ENCODE measurements at places on chromosomes 2 and 18.

- no peak for DNase-seq
Observed at GRCh38 chr2:47509250-47509649, 106.3 kb downstream of the MSH2 start.

GRCh38 chr2:86045541-86045940 is 60.1 kb downstream of the POLR1A start:
- DNase-seq: no peak

DNA sequence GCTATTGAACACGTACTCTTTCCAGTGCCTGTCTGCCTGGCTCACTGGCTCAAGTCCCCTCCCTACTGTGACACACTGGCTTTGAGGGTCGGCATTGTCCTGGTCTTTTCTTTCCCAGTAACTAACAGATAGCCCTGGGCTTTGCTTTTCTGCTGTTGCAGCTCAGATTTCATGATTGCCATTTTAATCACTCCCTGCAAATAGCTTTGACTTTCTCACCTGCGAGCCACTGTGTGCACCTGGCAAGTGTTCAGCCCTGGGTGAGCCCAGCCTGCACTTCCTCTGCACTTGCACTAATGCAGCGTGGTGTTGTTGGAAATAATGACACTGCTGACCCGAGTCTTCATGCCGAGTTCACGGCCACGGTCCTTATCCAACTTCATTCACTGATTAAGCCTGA is 52.9 kb downstream of the DCDC2C start:
- DNase-seq: no peak

GRCh38 chr2:188369365-188369764 is 77.7 kb downstream of the GULP1 start:
- peak; percentile 22 for DNase-seq

DNA sequence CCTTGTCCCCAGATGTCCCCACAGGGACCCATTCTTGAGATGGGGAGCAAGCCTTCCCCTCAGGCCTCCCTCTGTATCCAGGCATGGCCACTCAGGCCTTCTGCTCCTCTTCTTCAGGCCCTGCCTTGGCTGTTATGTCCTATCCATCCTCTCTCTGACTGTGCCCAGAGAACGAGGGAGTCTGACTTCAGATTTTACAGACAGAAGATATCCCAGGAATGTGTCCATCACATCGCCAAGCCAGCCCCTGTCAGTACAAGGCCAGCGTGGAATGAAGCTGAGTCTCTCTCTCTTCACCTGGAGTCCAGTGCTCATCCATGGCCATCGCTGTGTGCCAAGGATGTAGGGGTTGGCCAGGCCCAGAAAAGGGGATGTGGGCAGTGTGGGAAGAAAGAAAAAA is 57.6 kb downstream of the SDC1 start:
- no peak for DNase-seq

DNA sequence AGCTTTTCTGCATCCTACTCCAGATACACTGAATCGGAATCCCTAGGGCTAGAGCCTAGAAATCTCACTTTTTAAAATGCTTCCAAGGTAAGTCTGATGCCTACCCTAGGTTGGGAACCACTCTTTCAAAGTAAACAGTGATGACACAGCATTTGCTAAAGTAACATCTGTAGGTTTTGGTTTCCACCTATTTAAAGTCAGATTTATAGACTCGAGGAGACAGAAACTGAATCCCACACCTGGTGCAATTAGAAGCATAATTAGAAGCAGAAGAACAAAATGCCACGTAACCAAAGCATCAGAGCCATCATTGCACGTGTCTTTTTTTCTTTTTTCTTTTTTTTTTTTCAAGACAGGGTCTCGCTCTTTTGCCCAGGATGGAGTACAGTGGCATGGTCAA is 40.9 kb downstream of the PDK1 start:
- no peak for DNase-seq

GRCh38 chr2:144548088-144548487 is 28.2 kb upstream of the ZEB2 start:
- DNase-seq: no peak

DNA sequence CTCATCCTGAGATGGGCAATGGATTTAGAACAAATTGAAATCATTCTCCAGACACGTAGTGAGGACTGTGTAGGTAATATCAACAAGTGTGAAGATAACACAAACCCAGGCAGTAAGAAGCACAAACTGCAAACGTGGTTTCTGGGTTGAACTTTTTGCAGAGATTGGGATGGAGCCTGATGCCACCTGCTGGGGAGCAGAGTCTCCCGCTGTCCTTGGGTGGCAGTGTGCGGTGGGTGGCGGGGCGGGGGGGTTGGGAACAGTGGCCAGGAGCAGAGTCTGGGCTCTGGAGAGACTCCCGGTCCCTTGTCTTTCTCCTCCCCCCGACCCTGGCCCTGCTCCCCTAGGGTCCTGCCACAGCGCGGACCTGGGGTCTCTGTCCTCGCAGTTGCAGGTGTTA is 19.5 kb downstream of the TRAF3IP1 start:
- no peak for DNase-seq

DNA sequence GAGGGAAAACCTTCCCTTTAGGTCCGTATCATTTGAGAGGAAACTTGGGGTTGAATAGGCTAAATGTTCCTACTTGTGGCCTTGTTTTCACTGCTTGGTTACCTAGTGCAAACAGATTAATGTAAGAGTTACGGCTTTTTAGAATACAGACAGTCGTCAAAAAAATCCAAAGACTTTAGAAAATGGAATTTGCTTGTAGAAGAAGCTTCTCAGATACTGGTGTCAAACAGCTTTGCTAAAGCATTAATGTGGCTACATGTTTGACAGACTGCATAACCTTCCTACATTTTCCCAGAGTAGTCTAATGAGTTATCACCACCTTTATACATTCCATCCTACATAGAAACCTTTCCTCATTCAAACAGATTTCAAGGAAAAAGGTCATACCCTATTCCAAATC is 114.6 kb downstream of the FMNL2 start:
- no peak for DNase-seq

GRCh38 chr2:209579230-209579749 is 155.4 kb downstream of the MAP2 start:
- DNase-seq: peak; percentile 86

- DNase-seq: no peak
Observed at GRCh38 chr18:55275039-55275901, 312.7 kb downstream of the TCF4 start.

DNA sequence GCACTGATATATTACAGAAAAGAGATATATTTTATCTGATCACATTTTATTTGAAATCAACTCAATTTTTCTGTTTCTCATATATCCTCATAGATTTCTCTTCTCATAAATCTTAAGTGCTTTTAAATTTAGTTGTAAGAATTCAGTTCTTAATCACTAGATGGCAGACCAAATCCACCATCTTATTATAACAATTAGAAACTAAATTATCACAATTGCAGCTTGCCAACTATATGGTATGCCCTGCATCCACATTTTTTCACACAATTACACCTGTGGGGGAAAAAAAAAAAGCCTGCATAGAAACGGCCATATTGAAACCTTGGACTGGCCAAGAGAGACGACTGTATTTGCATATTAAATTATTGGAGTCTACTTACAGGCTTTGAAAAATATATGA is 64.4 kb downstream of the COL5A2 start:
- DNase-seq: no peak

- DNase-seq: no peak
Observed at GRCh38 chr18:64993695-64994094, 757.1 kb upstream of the CDH7 start.

DNA sequence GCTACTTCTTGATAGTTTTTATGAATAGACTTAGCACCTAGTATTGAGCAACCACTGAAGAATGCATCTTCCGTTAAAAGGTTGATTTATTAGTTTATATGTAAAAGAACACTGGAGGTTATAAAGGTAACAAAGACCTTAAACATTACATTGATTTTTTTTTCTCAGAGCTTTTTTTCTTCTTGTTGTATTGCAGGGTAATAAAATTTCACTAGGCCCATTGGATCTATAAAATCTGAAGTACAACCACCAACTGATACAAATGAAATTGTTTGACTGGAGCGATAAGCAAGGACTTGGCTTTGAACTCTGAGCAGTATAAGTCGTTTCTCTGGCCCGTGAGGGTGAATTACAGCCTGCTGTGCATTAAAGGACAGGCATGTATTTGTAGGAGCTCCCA is 344.0 kb downstream of the LRRTM1 start:
- DNase-seq: no peak

DNA sequence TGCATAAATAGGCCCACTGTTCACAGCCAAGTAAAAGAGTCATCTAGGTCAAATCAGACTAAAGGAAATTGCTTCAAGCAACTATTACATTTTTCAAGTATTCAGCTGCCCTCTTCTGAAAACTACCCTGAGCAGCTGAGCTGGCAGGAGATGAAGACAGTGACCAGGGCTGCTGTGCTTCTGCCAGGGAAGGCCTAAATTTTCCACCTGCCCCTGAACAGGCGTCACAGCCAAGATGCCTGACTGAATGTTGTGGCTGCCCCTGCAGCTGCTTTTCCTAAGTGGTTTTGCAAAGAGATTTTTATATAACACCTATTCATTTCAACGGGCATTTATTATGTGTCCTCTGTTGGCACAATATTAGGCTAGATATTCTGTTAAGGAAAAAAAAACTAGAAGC is 96.7 kb upstream of the RPE start:
- DNase-seq: no peak

DNA sequence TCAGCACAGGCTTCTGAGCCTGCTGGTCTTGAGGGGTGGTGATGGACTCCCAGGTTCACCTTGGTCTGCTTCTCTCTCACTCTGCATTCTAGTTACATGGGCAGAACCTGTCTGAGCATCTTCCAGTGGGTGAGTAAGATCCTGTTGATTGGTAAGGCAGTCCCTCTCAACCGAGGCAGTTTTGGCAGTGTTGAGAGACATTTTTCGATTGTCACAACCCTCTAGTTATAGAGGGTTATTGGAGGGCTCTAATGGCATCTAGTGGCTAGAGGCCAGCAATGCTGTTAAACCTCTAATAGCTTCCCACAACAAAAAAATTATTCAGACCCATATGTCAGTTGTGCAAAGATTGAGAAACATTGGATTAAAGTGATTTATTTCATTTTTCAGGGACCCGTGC is 9.3 kb upstream of the MGAT5 start:
- no peak for DNase-seq

GRCh38 chr2:174788291-174788929 is 24.1 kb upstream of the CHRNA1 start:
- DNase-seq: no peak

DNA sequence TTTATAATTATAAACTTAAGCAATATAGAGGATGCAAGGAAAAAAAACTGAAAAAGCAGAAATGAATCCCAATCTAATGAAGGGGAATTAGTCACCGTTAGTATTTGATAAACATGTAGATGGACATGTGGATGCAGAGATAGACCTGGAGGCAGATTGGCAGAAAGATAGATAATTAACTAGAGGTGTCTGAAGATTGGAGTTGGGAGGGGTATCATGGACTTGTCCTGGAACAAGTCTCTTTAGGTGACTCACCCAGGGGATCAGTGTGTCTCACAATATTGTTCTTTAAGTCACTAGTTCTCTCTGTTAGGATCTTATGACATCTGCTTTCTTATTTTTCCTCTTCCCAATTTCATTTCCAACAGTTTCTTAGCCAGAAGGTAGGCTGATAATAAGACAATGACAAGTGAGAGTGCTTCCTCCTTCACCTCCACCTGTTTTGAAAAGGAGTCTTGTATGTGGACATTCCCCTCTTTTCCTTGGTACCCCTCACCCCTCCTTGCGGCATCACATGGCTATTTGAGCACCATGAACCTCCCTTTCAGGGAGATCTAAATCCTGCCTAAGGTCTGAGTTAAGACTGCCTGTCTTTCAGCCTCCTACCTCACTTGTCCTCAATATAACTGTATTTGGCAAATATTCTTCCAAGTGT is 987.7 kb downstream of the TSN start:
- DNase-seq: no peak

GRCh38 chr2:84450288-84451227 is 8.5 kb downstream of the SUCLG1 start:
- no peak for DNase-seq

DNA sequence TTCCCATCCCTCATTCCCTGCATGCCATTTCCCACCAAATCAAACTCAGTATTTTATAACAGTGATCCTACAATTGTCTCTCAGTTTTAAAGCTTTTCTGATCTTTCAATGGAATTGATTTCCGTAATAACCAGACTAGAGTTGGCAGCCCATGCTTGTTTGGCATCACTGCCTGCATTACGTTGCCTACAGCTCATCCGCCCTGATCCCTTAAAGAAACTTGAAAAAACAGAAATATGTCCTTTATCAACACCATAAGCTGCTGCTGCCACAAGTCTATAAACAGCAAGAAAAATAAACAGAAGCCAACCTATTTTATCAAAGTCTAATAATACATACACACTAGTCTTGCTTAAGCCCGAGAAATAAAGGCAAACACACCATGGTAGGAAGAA is 331.0 kb downstream of the METTL4 start:
- DNase-seq: no peak

DNA sequence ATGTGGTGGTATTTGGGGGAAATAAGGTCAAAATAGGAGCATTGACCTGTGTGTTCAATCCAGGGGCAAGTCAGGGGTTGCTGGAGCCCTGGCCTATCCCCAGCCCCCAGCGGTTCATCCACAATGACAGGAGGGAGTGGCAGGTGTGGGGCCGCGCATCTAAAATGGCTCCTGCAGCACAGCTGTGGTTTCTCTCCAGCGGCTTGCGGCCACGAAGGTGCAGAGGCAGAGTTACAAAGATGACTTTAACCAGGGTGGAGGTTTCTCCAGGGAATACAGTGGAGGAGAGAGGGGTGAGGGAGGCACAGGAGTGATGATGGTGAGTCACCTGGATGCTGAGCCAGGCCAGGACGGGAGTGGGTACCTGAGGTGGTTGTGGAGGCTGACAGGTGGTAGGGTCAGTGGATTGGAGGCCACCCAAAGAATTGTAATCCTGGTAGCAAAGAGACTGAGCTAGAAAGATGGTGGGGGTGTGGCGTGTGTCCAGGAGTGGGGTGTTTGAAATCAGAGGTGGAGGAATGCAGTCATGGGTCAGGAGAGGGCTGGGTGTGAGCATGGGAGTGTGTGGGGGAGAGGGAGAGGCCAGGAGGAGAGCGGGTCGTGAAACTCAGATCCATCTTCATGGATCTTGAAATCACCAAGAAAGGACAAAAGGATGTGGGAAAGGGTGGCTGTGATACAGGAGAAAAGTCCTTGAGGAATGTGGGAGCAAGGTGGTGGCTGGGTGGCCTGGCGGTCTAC is 83.2 kb downstream of the CTIF start:
- DNase-seq: no peak

DNA sequence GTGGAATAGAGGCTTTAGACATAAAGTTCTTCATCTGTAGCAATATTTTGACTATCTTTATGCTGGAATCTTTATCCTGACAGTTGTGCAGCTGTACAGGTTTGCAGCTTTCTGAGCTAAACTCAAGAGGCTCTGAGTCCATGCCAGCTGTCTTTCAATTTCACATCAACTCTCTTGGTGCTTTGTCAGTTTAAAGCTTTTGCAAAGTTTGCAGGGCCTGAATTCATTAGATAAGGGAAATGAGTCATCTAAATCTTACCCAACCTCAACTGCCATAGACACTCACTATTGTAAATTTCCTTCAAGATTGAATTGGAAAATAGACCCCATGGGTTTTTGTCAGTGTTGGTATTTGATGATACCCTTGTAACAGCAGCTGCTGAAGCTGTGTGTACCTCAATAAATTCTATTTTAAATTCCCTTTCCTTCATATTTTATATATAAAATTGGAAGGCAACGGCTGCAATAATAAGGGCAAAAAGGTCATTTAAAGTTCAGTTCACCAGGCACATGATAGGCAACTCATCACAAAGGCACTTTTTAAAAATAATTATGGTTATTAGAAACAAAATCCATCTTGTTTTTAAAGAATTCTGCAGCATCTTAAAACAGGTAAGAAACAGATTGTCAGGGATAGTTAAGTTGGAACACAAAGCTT is 169.9 kb upstream of the SLC39A10 start:
- no peak for DNase-seq

Measured in NCI-H1694 treated with DMSO at 0.1 percent for 48 hours (cell line).